Left lobe of liver (tissue), 2 donors: ENCODE measurements at places on chromosomes 5 and 9.

DNA sequence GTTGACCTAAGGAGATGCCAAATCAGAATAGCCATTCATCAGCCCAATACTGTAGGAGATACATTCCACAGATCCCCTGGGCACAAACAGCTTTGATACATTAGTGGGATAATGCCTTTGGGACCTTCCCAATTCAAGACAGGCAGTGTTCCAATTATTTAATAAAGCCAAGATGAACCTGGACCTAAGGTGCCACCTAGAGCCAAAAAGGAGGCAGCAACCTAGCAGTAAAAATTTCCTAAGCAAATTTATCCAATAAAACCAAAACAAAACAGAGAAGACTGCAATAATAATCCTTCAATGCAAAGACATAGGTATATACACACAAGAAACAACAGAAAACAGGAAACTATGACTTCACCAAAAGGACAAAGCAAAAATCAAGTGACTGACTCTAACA, 253.0 kb downstream of the HINT1 start:
- no peak for DNase-seq

- no peak for DNase-seq
These were observed 700.3 kb downstream of the PTPRD start for GRCh38 chr9:9912459-9912858.

DNA sequence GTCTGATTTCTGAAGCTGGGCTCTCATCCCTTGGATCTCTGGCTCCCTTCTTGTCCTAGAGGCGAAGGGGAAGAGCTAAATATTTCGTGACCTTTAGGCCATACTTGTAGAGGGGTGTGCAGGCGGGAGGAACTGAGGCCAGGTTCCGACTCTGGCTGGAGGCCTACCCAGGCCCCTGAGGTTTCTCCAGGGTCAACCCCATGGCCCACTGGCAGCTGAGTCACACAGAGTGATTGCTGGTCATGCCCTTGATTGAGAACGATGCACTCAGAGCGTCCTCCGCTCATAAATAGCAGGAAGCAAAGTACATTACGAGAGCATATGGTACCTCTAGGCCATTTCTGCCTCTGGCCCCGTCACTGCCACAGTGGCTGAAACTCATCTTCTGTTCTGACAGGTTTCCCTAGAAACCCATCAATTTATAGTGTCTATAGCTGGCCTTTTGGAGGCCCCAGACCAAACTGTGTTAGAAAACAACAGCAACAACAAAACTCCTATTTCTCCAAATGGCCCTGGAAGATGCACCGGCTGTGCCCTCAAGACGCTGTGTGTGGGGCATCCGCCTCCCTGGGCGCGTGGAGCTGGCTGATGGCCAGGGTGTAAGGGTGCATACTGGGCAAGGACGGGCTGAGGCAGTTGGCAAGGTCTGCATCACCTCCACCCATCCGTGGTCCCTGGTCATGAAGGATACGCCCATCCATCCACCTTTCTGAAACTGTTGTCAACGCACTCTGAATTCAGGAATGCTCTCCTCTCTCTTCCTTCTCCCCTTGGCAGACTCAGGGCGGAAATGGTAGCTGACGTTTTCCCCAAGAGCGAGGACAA, 32.9 kb upstream of the FCN1 start:
- DNase-seq, result no peak

GRCh38 chr9:121660876-121661275, 9.4 kb downstream of the DAB2IP start:
- DNase-seq, result no peak

- no peak for DNase-seq
These were observed 2.0 kb downstream of the LOX start for GRCh38 chr5:122076050-122076461.

GRCh38 chr5:162078805-162079204, 11.2 kb downstream of the GABRG2 start:
- DNase-seq, result no peak

GRCh38 chr5:134135091-134135655, 20.7 kb downstream of the TCF7 start:
- peak; percentile 33 for DNase-seq

DNA sequence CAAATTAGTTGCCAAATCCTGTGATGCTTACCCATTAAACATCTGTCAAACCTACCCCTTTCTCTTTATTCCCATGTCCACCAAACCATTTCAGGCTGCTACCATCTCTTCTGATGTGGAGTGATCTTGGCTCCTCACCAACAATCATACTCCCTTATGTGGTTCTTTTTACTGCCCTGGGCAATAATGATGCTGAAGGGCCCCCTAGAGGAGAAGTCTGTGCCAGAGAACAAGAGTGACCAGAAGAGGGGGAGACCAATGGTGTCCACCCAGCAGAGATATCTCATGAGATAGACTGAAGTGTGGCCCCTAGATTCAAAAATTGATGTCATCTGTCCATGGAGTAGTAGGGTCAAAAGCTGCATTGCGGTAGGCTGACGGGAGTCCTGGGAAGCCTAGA, 10.9 kb downstream of the LRRC70 start:
- DNase-seq, result no peak

DNA sequence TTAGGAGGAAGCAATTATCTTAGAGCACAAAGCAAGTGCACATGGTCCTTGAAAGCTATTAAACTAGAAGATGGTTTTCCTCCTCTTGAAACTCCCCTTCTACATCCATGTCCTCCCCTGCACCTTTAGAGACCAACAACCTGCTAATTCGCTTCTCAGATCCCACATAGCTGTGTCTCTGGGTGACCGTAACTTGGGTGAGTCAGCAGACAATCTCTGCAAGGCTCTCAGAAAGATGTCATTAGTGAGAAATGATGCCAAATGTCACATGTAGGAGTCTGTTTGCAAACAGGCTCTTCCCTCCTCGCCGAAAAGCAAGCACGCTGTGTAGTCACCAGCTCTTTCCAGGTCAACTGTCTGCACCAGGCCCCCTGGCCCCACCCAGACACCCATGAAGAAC, 291.8 kb downstream of the SLIT3 start:
- no peak for DNase-seq

DNA sequence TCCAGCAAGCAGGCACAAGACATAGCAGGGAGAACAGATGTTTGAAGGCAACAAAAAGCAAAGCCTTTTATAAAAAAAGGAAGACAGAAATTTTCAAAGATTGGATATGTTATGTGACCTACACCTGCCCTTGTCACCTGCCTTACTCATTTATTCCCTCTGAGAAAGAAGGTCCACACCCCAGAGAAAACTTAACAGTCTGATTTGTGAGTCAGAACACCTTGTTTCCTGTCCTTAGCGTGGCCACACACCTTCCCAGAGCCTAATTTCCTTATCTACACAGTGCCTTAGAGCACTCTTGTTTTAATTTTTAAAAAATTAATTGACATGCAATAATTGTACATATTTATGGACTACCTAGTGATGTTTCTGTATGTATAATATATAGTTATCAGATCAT, 419.0 kb upstream of the DAB2 start:
- no peak for DNase-seq

GRCh38 chr9:113787871-113788270, 88.2 kb upstream of the ZNF618 start:
- no peak for DNase-seq

DNA sequence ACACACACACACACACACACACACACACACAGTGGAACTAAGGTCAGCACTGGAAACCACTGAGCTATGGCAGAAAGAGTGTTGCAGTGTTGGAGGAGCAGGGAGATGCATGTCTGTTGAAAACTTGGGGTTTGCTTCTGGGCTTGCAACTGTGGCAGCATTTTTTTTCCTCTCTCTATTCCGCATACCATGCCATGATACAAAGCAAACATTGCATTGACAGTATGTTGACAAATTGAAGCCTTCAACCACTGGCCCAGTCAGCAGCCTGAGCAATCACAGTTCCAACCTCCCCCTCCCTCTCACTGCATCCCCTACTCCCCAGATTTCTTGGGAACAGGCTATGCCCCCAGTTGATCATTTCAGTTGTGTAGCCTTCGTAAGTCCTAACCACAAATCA, 478.1 kb upstream of the WWC1 start:
- no peak for DNase-seq

- no peak for DNase-seq
These were observed 1.4 kb upstream of the CTNNAL1 start for GRCh38 chr9:109014608-109015280.

GRCh38 chr5:13524936-13525335, 419.6 kb downstream of the DNAH5 start:
- DNase-seq, result no peak

DNA sequence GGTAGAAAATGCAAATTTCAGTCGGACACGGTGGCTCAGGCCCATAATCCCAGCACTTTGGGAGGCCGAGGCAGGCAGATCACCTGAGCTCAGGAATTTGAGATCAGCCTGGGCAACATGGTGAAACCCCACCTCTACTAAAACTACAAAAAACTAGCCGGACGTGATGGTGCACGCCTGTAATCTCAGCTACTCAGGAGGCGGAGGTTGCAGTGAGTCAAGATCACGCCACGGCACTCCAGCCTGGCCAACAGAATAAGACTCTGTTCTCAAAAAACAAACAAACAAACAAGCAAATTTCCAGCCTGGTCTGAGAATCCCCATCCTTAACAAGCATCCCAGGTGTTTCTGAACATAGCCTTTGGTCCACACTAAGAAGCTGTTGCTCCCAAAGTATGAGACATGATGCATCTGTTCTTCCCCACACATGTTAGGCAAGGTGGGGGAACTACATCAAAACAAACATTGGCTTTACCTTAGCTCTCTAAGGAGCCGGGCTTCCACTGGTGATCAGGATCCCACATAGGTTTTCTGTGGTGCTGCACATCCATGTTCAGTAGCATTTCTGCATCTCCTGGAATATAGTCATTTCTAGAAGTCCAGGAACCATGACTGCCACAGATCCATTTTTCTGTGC, 92.5 kb upstream of the DMRT1 start:
- DNase-seq, result no peak

DNA sequence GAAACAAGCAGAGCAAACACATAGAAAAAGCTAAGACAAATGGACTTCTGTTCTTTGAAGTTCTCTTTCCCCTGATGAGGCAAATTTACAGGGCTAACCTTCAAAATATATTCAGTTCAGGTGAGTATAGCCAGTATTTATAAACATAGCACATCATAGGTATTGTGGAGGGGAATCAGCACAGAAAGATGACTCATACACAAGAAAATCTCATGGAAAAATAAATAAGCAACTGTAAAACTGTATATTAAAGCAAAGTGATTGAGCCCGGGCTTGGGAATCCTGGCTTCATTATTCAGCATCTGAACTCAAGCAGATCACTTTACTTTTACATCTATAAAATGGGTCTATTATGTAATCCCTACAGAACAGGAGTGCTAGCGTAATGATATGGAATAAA, 173.5 kb upstream of the PAPPA start:
- DNase-seq, result no peak

- no peak for DNase-seq
These were observed 1660.8 kb upstream of the ACO1 start for GRCh38 chr9:30723656-30724055.
